Spinal cord (tissue), 10 donors: ENCODE measurements at places on chromosomes 2 and 18. TPM values are rescaled to one million over a fixed set of nuclear protein-coding genes. Genes with fewer than 3 reads are reported as not detected.
A peak's percentile ranks its signal among the peaks of the same experiment; 100 is the strongest.

Gene SLC38A11
- total RNA-seq = 3.1 TPM

Gene TANC1
- 26.7 TPM for total RNA-seq

GRCh38 chr2:219279916-219280516, 850 bp downstream of the DNAJB2 start:
- peak overlapping the region; percentile 90 for H3K27ac ChIP-seq
- no peak for DNase-seq
- H3K4me1 ChIP-seq = peaks cover 56% of the 10 kb centered on the region
- no peaks in the 10 kb centered on the region for H3K27me3 ChIP-seq

DNA sequence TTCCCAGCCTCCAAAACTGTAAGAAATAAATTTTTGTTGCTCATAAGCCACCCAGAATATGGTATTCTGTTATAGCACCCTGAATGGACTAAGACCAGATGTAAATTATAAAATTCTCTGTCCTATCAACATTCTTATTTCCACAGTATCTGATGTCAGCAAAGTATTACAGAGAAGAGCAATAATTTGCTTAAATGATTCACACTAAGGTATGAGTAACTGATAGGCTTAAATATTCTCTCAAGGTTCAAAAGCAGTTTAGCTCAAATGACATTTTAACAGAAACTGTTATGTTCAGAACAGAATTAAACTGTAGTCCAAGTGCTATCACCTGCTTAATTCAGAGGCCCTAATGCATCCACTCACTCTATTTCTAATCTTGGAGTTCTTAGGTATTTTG, 12.8 kb downstream of the SESTD1 start:
- no peaks in the 10 kb centered on the region for H3K4me1 ChIP-seq
- no peaks in the 10 kb centered on the region for H3K27me3 ChIP-seq
- no peak for DNase-seq
- no peak overlapping the region for H3K4me3 ChIP-seq
- H3K36me3 ChIP-seq = no peaks in the 10 kb centered on the region
- H3K27ac ChIP-seq = no peak overlapping the region

DNA sequence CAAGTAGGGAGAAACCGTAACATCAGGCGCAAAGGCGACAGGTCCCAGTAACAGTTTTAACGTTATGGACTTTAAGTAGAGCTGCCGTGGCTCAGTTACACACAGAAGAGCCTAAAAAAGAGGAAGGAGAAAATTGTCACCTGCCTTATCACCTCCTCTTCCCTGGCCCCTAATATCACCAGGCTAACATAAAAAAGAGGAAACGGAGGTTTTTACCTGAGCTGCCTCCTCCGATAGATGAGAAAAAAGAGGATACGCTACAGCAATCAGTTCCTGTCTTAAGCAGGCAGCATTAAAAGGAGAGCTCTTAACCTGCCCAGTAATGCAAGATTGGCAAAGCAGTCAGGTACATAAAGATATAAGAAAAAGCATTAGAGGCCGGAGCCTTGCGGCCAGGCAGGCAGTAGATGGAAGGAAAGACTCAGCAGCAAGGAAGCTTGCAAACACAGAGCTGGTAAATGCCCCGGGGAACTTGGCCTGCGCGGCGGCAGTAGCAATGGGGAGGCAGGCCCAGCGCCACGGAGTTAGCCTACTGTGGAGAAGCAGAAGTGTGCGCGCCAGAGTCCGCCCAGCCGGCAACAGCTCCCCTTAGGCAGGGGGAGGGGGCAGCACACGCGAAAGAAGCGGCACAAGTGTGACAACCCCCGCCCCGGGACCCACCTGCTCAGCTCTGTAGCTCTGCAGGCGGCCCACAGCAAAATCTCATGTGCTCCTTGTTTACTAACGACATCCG, 116.3 kb upstream of the SCN7A start:
- H3K4me1 ChIP-seq = peaks cover 10% of the 10 kb centered on the region
- H3K4me3 ChIP-seq = peak overlapping the region; percentile 39
- H3K36me3 ChIP-seq = no peaks in the 10 kb centered on the region
- DNase-seq = peak; percentile 71

- no peak overlapping the region for H3K4me3 ChIP-seq
- no peaks in the 10 kb centered on the region for H3K36me3 ChIP-seq
- no peaks in the 10 kb centered on the region for H3K4me1 ChIP-seq
These were observed 98.0 kb downstream of the CAMKMT start for GRCh38 chr2:44459739-44460138.
